ENCODE measurements at places on chromosomes 1 and 21.

DNA sequence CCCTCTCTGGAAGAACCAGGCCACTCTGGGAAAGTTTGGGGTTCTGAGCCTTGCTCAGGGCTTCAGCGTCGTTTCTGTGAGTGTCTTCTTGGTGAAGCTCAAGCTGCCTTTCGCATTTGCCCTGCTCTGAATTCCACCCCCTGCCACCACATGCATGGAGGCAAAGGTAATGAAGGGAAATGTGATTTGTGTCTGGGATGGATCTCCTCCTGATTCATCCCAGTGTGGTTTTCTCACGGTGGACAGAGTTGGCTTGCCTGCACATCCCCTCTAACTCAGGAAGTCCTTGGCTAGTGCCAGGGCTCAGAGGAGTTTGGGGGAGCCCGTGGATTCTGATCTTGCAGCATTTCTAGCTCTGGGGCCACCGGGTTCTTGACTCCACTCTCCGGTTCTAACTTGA, 173.6 kb upstream of the RAB4A start:
- no peak for DNase-seq

DNA sequence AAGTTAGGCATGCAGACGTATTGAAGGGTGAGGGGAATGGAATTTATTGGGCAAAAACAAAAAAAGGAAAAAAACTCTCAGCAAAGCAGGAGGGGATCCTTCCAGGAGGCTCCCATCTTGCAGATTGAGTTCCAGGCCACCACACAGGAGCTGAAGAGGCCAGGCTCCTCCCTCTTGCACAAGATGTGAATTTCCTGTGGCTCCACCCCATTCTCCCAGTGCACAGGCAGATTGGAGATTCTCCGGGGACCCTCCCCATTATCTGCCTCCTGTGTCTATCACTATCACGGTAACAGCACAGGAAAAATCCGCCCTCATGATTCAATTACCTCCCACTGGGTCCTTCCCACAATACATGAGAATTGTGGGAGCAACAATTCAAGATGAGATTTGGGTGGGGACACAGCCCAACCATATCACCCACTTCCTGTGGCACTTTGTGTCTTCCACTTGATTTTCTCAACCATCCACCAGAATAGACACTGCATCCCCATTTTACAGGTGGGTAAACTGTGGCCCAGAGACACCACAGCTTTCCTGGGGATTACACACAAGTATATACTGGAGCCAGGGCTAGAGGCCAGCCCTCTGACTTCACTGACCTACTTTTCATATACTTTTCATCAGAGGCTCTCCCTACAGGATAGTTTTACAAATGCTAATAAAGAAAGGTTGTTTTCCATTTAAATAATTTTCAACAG, 18.9 kb upstream of the COL6A1 start:
- DNase-seq: no peak

GRCh38 chr1:7698641-7699040, 72.5 kb upstream of the VAMP3 start:
- no peak for DNase-seq

DNA sequence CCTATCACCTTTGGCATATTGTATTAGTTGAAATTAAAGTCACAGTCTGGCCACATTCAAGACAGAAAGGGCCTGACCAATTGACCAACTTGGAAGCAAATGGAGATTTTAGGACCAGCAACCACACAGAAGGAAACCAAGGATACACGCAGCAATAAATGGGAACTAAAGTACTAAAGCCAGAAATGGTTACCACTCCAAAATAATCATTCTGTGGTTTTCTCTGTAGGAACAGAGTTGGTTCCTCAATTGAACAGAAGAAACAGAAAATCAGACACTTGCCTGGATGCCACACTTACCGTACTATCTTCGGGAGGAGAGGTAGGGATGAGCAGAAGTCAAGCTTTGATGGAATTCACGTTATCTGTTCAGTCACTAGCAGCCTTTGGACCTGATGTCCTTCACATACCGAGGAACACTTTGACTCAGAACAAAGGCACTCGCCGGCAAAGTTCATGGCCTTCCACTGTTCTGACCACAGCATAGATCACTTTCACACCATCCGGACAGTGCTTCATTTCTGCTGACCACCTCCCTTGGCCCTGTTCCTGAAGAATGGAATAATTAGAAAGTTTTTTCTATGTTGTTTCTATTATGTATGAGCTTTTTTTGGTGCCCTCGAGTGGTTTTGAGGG, 96.9 kb downstream of the LPAR3 start:
- no peak for DNase-seq

- DNase-seq: no peak
Measured at GRCh38 chr1:197171531-197171930, 25.1 kb upstream of the ASPM start.

DNA sequence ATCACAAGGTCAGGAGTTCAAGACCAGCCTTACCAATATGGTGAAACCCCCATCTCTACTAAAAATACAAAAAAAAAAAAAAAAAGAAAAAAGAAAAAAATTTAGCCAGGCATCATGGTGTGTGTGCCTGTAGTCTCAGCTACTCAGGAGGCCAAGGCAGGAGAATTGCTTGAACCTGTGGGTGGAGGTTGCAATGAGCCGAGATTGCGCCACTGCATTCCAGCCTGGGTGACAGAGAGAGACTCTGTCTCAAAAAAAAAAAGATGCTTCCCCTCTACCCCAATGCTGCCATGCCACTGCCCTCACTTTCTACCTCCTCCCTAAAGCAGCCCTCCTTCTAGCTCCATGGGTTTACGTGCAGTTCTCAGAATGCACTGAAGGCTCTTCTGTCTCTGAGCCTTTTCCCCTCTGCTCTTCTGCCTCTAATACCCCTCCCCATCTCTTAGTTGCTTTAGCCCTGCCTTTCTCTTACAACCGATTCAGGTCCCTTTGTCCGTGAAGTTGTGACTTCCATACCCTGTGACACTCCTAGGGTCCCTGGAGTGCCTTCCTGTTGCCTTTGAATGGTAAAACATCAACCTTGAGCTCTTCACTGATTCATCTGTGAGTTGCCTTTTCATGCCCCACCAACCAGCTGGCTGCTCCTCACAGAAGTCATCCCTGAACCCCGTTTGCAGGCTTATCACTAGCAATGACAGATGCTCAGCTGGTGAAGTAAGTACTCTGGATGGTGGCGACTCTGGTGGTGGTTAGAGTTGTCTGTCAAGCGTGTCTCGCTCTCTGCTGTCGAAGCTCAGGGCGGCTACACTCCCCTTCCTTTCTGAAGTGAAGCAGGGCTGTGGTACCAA, 234.9 kb downstream of the RHOU start:
- no peak for DNase-seq

Measured in activated CD4-positive, CD25-positive, alpha-beta regulatory T cell (primary cell).